ENCODE measurements at places on chromosomes 5 and 9. TPM values are rescaled to one million over a fixed set of nuclear protein-coding genes. Genes with fewer than 3 reads are reported as not detected.

DNA sequence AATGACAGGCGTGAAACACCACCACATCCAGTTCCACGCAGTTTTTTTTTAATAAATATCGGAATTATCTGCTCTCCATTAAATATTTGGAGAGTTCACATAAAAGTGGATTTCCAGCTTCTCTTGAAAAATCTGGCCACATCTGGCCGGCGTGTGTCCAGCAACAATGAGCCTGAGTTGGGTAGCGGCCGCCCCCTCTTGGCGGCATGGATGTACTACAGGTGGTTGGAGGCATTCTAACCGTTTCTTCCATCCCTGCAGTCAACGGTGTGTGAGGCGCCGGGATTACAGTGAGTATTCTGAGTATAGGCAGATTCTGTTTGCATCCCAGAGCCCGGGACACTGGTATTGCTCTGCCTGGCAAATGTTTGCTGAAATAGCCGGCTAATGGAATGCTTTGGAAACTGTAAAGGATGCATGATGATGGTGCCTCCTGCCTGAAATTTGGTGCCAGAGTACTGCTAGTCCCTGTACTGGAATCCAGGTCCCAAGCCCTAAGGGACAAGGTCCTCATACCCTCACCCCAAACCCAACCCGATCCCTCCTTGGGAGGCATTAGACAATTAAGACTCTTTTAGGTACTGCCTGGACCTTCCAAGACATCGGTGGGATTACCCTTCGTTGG is 13.6 kb upstream of the GM2A start:
- H3K4me1 ChIP-seq = peaks cover 36% of the 10 kb centered on the region
- no peaks in the 10 kb centered on the region for H3K27me3 ChIP-seq
- H3K4me3 ChIP-seq = no peak overlapping the region
- H3K36me3 ChIP-seq = no peaks in the 10 kb centered on the region
- DNase-seq = peak; percentile 31
- no peak overlapping the region for H3K27ac ChIP-seq

GRCh38 chr9:6188466-6188865 is 27.1 kb upstream of the IL33 start:
- DNase-seq = no peak
- H3K27ac ChIP-seq = no peak overlapping the region
- no peaks in the 10 kb centered on the region for H3K36me3 ChIP-seq

GRCh38 chr9:69824499-69825252 is 4.1 kb downstream of the CFAP95 start:
- no peaks in the 10 kb centered on the region for H3K27me3 ChIP-seq
- no peaks in the 10 kb centered on the region for H3K36me3 ChIP-seq
- no peak for DNase-seq
- H3K27ac ChIP-seq = no peak overlapping the region

DNA sequence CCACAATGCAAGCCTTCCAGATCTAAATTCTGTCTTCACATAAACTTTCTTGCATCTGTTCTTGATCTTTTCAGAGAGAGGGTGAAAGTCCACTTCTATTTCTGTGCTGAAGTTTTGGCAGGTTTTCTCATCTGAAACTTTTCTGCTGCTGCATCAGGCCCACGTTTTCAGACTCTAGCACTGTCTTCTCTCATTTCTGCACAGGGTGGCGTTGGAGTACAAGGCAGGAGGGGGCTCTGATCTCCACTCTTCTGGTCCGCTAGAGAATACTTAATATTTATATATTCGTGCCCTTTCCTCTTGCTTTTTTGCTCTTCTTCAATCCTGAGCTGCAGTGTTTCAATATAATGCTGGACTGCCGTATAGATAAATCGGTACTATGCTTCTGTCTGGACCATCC is 204.0 kb upstream of the PRDM9 start:
- H3K27ac ChIP-seq = no peak overlapping the region
- no peaks in the 10 kb centered on the region for H3K27me3 ChIP-seq
- H3K36me3 ChIP-seq = no peaks in the 10 kb centered on the region
- DNase-seq = no peak
- no peaks in the 10 kb centered on the region for H3K4me1 ChIP-seq

- H3K4me3 ChIP-seq = no peak overlapping the region
- DNase-seq = no peak
- H3K36me3 ChIP-seq = no peaks in the 10 kb centered on the region
- no peak overlapping the region for H3K27ac ChIP-seq
These were observed 43.9 kb downstream of the NSA2 start for GRCh38 chr5:74810915-74811314.

GRCh38 chr5:148620696-148621095 is 33.6 kb downstream of the HTR4 start:
- H3K36me3 ChIP-seq = no peaks in the 10 kb centered on the region
- DNase-seq = no peak
- H3K27me3 ChIP-seq = no peaks in the 10 kb centered on the region
- H3K27ac ChIP-seq = no peak overlapping the region
- H3K4me1 ChIP-seq = no peaks in the 10 kb centered on the region

Gene NKD2
- total RNA-seq = not detected

- peak overlapping the region; percentile 92 for H3K4me3 ChIP-seq
- peaks cover 17% of the 10 kb centered on the region for H3K4me1 ChIP-seq
- no peak for DNase-seq
These were observed 525 bp downstream of the KIF24 start for GRCh38 chr9:34328500-34328986.

DNA sequence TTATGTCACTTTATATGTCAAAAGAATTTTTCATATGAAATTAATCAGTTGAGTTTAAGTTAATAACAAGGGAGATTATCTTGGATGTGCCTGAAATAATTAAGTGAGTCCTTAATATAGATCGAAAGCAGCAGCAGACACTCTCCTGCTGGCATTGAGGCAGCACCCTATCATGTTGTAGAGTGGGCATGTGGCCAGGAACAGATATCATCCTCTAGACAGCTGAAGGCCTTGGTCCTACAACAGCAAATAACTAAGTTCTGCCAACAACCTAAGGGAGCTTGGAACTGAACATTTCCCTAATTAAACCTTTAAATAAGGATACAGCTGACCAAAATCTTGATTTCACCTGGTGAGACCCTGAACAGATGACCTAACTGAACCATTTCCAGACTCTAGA is 25.8 kb upstream of the UGT3A1 start:
- DNase-seq = no peak
- H3K36me3 ChIP-seq = no peaks in the 10 kb centered on the region
- H3K27ac ChIP-seq = no peak overlapping the region
- no peaks in the 10 kb centered on the region for H3K27me3 ChIP-seq

Gene ZBTB34
- 5.4 TPM for total RNA-seq

- peak within 1 kb of the TSS; percentile 74 for H3K27ac ChIP-seq
- H3K27me3 ChIP-seq = no peaks in the 10 kb centered on the region
- peak; percentile 95 for DNase-seq
- H3K4me1 ChIP-seq = peaks cover 36% of the 10 kb centered on the region
These were observed at the start of gene CAMSAP1 for GRCh38 chr9:135907431-135908092. TSS of gene CAMSAP1 (minus strand) at chr9:135907546. CDS start at chr9:135907159, 387 bp downstream.

- H3K27ac ChIP-seq = no peak overlapping the region
- peaks cover 7% of the 10 kb centered on the region for H3K4me1 ChIP-seq
- no peak overlapping the region for H3K4me3 ChIP-seq
These were observed 35.5 kb upstream of the SLC6A19 start for GRCh38 chr5:1165864-1166263.

DNA sequence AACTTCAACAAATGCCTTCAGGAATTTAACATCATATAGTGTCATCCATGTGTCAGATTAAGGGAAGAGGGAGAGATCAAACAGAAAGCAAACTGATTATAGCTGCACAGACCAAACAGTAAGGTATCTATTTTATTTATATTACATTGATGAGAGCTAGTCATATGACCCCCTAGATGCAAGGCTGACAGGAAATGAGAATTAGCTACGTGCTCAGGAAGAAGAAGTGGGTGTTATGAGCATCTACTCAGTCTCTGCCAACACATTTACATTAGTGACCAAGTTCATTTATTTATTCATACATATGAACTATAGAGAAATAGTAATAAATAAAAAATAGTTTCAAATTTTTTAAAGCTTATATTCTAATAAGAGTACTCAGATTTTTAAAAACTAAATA is 787.3 kb downstream of the KCTD16 start:
- no peak for DNase-seq
- no peaks in the 10 kb centered on the region for H3K27me3 ChIP-seq
- H3K36me3 ChIP-seq = no peaks in the 10 kb centered on the region
- no peak overlapping the region for H3K27ac ChIP-seq
- H3K4me3 ChIP-seq = no peak overlapping the region
- H3K4me1 ChIP-seq = no peaks in the 10 kb centered on the region

DNA sequence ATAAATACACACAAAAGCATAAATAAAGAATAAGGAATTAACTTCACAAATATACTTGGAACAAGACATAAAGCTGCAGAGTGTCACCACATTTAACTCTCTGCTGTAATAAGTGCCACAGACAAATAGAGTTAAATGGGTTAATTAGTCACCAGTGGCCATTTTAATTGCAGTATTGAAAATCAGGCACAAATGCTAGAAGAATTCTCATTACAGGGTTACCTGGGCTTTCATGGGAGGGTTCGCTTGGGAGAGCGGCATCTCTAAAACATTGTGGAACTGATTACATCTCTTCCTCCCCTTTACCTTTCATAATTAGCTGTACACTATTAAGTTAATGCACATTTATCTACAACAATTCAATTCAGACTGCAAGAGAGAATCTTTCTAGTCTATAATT is 505.3 kb upstream of the DAP start:
- H3K36me3 ChIP-seq = no peaks in the 10 kb centered on the region
- no peak overlapping the region for H3K4me3 ChIP-seq
- H3K27ac ChIP-seq = no peak overlapping the region
- no peaks in the 10 kb centered on the region for H3K4me1 ChIP-seq
- no peak for DNase-seq

Gene NR2F1-AS1
- not detected for total RNA-seq

GRCh38 chr5:83281658-83282057 is 189.9 kb upstream of the VCAN start:
- no peak for DNase-seq
- no peak overlapping the region for H3K4me3 ChIP-seq
- H3K36me3 ChIP-seq = no peaks in the 10 kb centered on the region
- no peaks in the 10 kb centered on the region for H3K4me1 ChIP-seq
- H3K27me3 ChIP-seq = no peaks in the 10 kb centered on the region

- peaks cover 40% of the 10 kb centered on the region for H3K36me3 ChIP-seq
- peaks cover 33% of the 10 kb centered on the region for H3K4me1 ChIP-seq
- H3K27ac ChIP-seq = no peak overlapping the region
- no peaks in the 10 kb centered on the region for H3K27me3 ChIP-seq
These were observed 3.1 kb downstream of the AGGF1 start for GRCh38 chr5:77033338-77033737.

Gene LIFR
- not detected for total RNA-seq

DNA sequence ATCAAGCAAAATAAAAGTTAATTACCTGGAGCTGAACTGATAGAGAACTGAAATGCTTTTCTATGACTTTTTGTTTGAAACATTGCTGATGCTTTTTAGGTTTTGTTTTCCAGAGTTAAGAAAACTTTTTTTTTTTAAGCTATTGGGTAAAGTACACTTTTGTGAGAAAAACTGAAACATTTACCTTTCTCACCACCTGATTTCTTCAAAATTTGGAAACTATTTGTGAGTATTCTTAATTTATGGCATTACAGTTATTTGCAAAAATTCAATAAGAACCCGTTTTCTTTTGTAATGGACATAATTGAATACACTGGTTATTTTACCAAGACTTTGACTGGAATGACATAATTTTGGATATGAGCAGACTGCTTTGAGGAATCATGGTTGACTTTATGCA is 6.6 kb downstream of the C9orf153 start:
- H3K27ac ChIP-seq = no peak overlapping the region
- no peaks in the 10 kb centered on the region for H3K27me3 ChIP-seq
- no peak overlapping the region for H3K4me3 ChIP-seq

Gene PCDHB1
- not detected for total RNA-seq

- H3K4me1 ChIP-seq = peaks cover 16% of the 10 kb centered on the region
- H3K27ac ChIP-seq = no peak overlapping the region
- no peaks in the 10 kb centered on the region for H3K36me3 ChIP-seq
- no peaks in the 10 kb centered on the region for H3K27me3 ChIP-seq
- H3K4me3 ChIP-seq = no peak overlapping the region
These were observed 3.4 kb upstream of the CACFD1 start for GRCh38 chr9:133456409-133456808.

Gene INSL6
- total RNA-seq = not detected

GRCh38 chr5:157359356-157360055 is 93.6 kb downstream of the CYFIP2 start:
- H3K4me3 ChIP-seq = no peak overlapping the region
- no peaks in the 10 kb centered on the region for H3K27me3 ChIP-seq
- H3K36me3 ChIP-seq = peaks cover 92% of the 10 kb centered on the region
- H3K27ac ChIP-seq = no peak overlapping the region

DNA sequence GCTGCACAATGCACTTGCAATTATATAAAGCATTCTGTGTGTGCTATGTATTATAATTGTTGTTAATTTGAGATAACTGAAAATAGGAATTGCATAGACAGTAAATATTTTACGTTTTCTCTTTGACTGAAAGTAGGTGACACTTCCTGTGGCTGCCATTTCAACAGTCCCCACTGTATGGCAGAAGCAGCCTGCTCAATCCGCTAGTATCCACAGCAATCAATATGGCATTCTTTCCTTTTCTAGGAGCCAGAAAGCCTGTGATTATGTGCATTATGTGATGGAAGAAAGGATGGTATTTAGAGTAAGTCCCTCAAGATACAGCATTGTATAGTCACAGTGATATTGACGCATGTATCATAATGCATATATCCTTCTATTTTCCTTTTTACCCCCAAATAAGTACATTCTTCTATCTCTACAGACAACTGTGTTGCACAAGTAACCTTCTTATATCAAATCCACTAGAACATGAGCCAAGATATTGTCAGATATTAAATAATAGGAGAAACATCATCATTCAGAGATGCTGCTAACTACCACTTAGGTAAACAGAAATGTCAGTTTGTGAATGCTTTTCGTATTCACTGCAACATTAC is 59.7 kb downstream of the CARTPT start:
- H3K36me3 ChIP-seq = no peaks in the 10 kb centered on the region
- H3K27me3 ChIP-seq = peaks cover 6% of the 10 kb centered on the region
- H3K4me3 ChIP-seq = no peak overlapping the region
- no peak for DNase-seq
- peaks cover 10% of the 10 kb centered on the region for H3K4me1 ChIP-seq

GRCh38 chr9:104923289-104923688 is 4.7 kb downstream of the ABCA1 start:
- no peak overlapping the region for H3K27ac ChIP-seq
- no peak overlapping the region for H3K4me3 ChIP-seq
- H3K4me1 ChIP-seq = peaks cover 20% of the 10 kb centered on the region
- no peak for DNase-seq
- H3K27me3 ChIP-seq = peaks cover 16% of the 10 kb centered on the region

- no peaks in the 10 kb centered on the region for H3K36me3 ChIP-seq
- H3K4me3 ChIP-seq = no peak overlapping the region
- no peak overlapping the region for H3K27ac ChIP-seq
- DNase-seq = no peak
These were observed 30.2 kb downstream of the LRRTM2 start for GRCh38 chr5:138844812-138845513.

Gene PCDHGA4
- not detected for total RNA-seq

Gene IFNA21
- total RNA-seq = not detected

Gene TPD52L3
- not detected for total RNA-seq

GRCh38 chr9:115353681-115354080 is 235.7 kb upstream of the TNC start:
- no peak overlapping the region for H3K4me3 ChIP-seq
- H3K36me3 ChIP-seq = no peaks in the 10 kb centered on the region
- no peak for DNase-seq

Gene CDC42SE2
- 241 TPM for total RNA-seq

Gene PTGES2
- 48.6 TPM for total RNA-seq

Gene NXNL2
- total RNA-seq = not detected

Gene LCN2
- 0.94 TPM for total RNA-seq

- H3K36me3 ChIP-seq = no peaks in the 10 kb centered on the region
- no peak overlapping the region for H3K27ac ChIP-seq
- DNase-seq = no peak
These were observed 259.4 kb downstream of the AUH start for GRCh38 chr9:91102269-91102668.

Gene PTGES
- total RNA-seq = not detected

All from CD4-positive, CD25-positive, alpha-beta regulatory T cell (primary cell).